ENCODE measurements at places on chromosomes 6 and 20.

- no peak for DNase-seq
These were observed 18.8 kb downstream of the ARHGAP40 start for GRCh38 chr20:38620441-38620840.

DNA sequence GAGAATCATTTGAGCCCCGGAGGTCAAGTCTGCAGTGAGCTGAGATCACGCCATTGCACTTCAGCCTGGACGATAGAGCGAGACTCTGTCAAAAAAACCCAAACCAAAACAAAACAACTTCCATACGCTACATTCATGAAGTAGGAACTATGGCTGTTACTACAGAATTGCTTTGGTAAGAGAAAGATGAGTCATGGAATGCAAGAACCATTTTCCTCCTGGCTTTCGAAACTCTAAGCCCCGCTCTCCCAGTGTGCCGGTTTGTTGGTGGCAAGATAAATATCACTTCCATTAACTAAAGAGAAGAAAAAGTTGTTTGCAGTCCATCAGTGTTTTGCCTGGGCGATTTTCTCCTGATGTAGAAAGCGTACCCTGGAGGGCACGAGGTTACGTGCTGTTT is 61.3 kb downstream of the ZDHHC14 start:
- DNase-seq: no peak

DNA sequence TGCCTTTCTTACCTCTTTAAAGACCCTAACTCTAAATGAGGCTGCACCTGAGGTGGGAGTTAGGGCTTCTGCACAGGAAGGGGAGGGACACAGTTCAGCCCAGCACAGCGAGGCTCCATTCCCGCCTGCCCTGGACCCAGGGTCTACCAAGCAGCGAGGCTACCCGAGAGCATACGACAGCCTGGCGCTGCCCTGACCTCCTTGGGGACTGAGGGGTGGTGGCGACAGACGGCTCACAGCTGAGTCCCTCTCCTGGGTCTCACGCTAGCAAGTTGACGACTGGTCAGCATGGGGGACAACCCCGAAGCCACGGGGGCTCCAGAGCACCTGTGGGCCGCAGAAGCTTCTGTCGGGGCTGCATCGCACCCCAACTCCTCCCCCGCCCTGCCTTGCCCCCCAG is 24.4 kb downstream of the SLC17A9 start:
- DNase-seq: no peak

GRCh38 chr6:16836144-16836981 is 75.1 kb upstream of the ATXN1 start:
- DNase-seq: no peak

Data from GOT3 (cell line).